ENCODE measurements at places on chromosomes 7 and 10. TPM values are rescaled to one million over a fixed set of nuclear protein-coding genes. Genes with fewer than 3 reads are reported as not detected.

DNA sequence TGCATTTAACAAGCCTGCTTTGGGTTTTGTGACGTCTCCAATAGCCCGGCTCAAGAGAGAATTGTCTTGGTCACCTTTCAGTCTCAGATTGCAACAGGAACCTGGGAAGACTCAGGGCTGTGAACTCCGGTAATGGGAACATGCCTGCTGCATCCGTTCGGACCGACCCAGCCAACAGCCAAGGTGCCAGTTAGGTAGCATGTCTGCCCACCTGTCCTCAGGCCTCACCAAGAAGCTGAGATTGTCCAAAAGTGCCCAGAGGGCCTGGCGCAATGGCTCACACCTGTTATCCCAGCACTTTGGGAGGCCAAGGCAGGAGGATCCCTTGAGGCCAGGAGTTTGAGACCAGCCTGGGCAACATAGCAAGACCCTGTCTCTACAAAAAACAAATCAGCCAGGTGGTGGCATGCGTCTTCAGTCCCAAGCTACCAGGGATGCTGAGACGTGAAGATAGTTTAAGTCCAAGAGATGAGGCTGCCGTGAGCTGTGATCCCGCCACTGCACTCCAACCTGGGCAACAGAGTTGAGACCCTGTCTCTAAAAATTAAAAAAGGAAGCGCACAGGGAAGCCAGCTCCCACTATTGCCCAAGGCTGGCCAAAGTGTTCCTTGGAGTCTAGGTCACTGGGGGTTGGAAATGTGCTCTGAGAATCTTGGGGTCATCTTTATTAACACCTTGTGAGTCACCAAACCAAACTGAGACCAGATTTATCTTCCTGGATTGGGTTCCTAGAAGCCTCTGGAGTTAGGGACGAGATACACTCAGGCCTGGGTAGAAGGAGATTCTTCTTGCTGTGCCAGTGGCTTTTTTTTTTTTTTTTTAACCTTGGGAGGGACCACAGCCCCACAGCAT lies 26.9 kb downstream of the BAG3 start:
- H3K27me3 ChIP-seq, result no peaks in the 10 kb centered on the region
- DNase-seq, result no peak
- peaks cover 26% of the 10 kb centered on the region for H3K4me1 ChIP-seq
- H3K4me3 ChIP-seq, result no peak overlapping the region

DNA sequence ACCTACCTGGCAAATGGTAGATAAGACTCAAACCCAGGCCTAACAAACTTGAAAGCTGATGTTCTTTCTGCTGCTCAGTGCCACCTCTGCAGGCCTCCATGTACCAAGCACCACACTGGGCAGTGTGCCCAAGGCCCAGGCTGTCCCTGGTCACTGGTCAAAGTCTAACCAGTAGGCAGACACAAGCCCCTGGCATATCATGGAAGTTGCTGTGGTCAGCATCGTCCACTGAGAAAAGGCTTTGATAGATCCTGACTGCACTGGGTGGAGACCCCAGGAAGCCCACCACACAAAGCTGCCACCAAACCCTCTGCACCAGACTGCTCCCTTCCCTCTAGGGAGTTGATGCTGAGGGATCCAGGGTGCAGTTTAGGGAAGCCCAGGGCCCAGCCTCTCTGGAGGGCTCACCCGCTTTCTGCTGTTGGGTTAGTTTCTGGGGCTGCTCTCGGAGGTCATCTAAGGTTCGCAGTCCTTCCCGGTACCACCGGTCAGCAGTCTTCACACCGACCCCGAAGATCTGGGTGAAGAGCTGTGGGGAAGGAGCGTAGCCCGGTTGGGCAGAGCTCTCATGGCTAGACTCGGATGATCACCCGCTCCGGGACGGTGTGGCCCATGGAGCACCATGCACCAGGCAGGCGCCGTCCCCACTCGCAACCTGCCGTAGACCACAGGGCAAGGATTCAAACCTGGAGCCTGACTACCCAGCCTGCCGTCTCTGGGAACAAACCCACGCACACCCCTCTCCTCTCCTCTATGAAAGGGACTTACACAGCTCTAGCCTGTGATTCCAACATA lies 6.0 kb downstream of the POLM start:
- H3K36me3 ChIP-seq, result peaks cover 47% of the 10 kb centered on the region
- DNase-seq, result no peak
- H3K27ac ChIP-seq, result peak overlapping the region; percentile 88
- no peaks in the 10 kb centered on the region for H3K27me3 ChIP-seq

GRCh38 chr7:101743995-101744360 lies 73.4 kb upstream of the CUX1 start:
- H3K27me3 ChIP-seq, result no peaks in the 10 kb centered on the region
- no peak for DNase-seq
- H3K27ac ChIP-seq, result no peak overlapping the region
- peaks cover 4% of the 10 kb centered on the region for H3K4me1 ChIP-seq
- H3K4me3 ChIP-seq, result no peak overlapping the region

DNA sequence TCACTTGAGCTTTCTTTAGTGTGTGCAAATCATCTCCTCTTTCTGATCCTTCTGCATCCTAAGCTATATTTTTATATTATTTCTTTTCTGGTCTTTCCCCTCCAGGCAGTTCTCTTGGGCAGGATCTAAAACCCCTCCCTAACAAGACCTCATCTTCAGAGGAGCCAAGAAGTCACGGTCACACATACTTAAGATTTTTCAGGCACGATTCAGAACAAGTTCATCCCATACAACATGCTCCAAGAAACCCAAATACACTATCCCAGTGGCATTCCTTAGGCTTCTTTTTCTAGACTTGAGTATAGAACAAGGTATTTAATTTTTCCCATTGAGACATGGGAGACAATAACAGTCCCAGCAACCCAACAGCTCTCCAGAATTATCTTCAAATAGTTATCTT lies 1251.5 kb downstream of the DNAJB9 start:
- no peak overlapping the region for H3K27ac ChIP-seq
- H3K4me1 ChIP-seq, result no peaks in the 10 kb centered on the region
- no peak for DNase-seq
- H3K4me3 ChIP-seq, result no peak overlapping the region
- no peaks in the 10 kb centered on the region for H3K36me3 ChIP-seq

GRCh38 chr7:51222916-51223315 lies 93.7 kb downstream of the COBL start:
- DNase-seq, result no peak
- no peak overlapping the region for H3K27ac ChIP-seq
- H3K4me1 ChIP-seq, result peaks cover 13% of the 10 kb centered on the region
- H3K27me3 ChIP-seq, result no peaks in the 10 kb centered on the region
- no peak overlapping the region for H3K4me3 ChIP-seq
- H3K36me3 ChIP-seq, result no peaks in the 10 kb centered on the region

GRCh38 chr7:2802504-2803341 lies 41.4 kb downstream of the GNA12 start:
- H3K27ac ChIP-seq, result peak overlapping the region; percentile 57
- peaks cover 30% of the 10 kb centered on the region for H3K4me1 ChIP-seq
- DNase-seq, result no peak

DNA sequence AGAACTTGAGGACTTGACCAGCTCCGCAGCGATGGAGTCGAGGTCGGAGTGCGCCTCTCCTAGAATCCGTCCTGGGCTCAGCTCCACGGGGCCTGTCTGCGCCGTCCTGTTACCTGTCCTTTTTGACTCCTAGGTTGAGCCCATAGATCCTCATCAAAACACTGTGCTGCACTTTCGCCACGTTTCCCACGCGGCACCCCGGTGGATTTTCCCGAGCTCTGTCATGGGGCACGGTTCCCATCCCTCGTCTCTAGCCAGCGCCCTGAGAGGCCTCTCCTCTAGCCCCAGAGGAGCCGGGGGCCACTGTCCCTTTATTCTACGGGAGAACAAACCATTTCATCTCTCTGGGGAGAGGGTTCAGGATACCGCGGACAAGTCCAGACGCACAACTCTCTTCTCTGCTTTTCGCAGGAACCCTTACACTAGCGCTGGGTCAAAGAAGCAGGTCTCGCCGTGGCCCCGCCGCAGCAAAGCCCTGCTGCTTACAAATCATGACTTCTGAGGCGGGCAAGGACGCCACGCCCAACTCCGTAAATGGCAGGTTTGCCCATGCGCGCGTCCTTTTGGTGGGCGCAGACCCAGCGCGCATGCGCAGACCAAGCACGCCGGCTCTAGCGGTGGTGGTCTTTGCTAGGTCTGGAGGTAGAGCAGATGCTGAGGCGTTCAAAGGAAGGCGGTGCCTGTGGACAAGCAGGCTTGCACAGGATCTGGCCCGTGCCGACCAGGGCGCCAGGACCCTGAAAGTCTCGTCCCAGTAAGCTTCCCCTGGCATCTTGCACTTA lies 10.3 kb upstream of the ANKRD7 start:
- peaks cover 17% of the 10 kb centered on the region for H3K4me1 ChIP-seq
- H3K27ac ChIP-seq, result no peak overlapping the region
- no peaks in the 10 kb centered on the region for H3K36me3 ChIP-seq
- peak; percentile 0 for DNase-seq

DNA sequence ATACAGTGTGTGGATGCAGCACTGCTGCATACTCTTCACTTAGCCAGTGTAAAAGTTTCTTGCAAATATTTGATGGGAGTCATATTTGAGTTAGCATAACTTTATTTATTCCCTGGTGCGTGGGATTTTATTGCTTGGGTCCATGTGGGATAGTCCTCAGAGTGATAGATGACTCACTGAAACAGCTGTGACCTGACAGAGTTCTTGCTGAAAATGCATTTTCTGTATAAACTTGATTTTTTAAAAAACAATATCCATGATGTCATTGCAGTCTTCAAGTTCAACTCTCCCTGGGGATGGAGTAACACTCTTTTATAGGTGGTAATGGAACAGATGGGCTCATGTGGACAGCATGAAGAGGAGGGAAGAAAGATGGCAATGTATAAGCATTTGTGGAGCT lies 310.0 kb downstream of the PPP1R3A start:
- no peak for DNase-seq
- H3K4me3 ChIP-seq, result no peak overlapping the region
- H3K4me1 ChIP-seq, result no peaks in the 10 kb centered on the region
- no peaks in the 10 kb centered on the region for H3K36me3 ChIP-seq
- H3K27me3 ChIP-seq, result no peaks in the 10 kb centered on the region

DNA sequence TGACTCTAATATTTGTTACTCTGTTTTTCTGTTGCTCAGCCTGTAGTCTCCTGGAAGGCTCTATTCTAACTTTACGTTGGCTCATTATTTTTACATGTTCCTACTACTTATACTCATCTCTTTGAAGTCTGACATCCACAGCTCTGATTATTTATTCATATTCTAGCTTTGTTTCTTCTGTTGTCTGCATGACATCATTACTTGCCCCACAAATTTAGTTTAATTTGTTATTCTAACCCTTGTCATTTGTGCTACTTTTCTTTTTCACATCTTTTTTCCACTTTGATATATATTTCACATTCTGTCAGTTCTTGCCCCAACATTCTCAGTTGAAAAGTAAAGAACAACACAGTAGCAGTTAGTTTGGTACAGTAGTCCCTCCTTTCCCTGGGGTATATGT lies 51.1 kb downstream of the KMT2E start:
- no peak for DNase-seq
- H3K4me3 ChIP-seq, result no peak overlapping the region
- peaks cover 84% of the 10 kb centered on the region for H3K36me3 ChIP-seq
- no peaks in the 10 kb centered on the region for H3K27me3 ChIP-seq
- no peak overlapping the region for H3K27ac ChIP-seq

GRCh38 chr10:71893920-71894319 lies 42.9 kb upstream of the PSAP start:
- no peak overlapping the region for H3K4me3 ChIP-seq
- no peaks in the 10 kb centered on the region for H3K36me3 ChIP-seq
- no peak overlapping the region for H3K27ac ChIP-seq
- no peaks in the 10 kb centered on the region for H3K27me3 ChIP-seq

DNA sequence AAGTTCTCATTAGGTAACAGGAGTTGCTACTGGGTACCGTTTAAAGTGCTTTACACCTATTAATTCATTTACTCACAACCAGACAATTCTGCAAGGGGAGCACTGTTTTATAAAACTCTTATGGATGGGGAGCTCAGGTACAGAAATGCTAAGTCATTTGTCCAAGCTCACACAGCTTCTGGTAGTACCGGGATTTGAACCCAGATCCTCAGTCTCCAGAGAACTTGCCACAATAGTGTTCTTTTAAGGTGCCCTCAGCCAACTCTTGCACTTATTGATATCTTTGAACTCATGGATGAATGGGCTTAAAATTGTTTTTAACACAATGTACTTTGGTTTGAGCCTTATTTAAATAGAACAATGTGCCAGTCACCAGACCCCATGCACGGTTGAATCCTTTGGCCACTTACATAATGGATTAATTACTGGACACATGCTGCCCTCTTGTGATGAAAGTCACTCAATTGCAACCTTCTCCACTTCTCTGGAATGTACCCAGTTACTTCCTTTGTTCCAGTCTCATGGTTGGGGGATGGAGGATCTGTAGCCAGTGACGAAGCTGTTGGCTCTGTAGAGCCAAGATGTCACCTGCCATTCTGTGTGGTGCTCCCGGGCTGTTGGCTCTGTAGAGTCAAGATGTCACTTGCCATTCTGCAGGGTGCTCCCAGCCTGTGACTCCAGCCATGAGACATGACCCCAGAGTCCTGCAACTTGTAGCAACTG lies 65.6 kb downstream of the NOD1 start:
- H3K4me1 ChIP-seq, result no peaks in the 10 kb centered on the region
- no peak for DNase-seq
- no peaks in the 10 kb centered on the region for H3K36me3 ChIP-seq
- H3K4me3 ChIP-seq, result no peak overlapping the region

DNA sequence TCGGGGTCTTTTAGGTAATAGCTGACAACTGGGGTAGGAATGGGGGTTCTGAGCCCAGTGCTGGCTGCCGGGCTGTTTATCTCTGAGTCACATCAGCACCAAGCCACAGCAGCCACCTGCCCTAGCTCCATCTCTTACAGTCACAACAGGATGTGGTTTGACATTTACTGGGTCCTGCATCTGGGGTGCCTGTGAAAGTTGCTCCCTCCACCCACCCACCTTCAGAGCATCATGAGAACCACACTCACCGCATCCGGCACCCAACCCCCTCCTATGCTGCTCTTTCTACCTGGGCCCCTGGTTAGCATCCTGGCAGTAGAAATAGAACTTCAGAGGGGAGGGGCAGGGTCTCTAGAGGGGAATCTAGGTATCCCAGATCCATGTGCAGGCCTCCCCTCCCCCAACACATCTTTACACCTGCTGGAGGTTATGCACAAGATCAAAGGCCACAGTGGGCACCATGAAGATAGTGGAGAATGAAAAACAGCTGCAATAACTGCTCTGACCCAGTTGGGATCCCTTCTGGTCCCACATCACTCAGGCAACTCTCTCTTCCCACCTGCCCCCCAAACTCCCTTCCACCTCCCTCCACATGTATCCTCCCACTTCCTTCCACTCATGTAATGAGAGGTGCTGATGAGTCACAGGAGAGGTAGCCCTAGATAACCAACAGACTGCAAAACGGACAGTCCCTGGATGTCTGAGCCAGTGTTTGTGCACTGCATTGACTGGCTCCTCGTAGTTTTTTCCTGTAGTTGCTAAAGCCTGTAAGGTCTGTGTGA lies 38.2 kb downstream of the PRSS2 start:
- peak; percentile 59 for DNase-seq
- H3K36me3 ChIP-seq, result no peaks in the 10 kb centered on the region
- H3K4me3 ChIP-seq, result no peak overlapping the region
- H3K27me3 ChIP-seq, result no peaks in the 10 kb centered on the region
- H3K27ac ChIP-seq, result no peak overlapping the region

MYL10 gene
- total RNA-seq, result not detected

All from esophagus squamous epithelium (tissue), 5 donors.